Dorsolateral prefrontal cortex (tissue), 122 donors: ENCODE measurements at places on chromosomes 2 and 18.

GRCh38 chr2:144224472-144224871, 295.4 kb downstream of the ZEB2 start:
- DNase-seq, result no peak

DNA sequence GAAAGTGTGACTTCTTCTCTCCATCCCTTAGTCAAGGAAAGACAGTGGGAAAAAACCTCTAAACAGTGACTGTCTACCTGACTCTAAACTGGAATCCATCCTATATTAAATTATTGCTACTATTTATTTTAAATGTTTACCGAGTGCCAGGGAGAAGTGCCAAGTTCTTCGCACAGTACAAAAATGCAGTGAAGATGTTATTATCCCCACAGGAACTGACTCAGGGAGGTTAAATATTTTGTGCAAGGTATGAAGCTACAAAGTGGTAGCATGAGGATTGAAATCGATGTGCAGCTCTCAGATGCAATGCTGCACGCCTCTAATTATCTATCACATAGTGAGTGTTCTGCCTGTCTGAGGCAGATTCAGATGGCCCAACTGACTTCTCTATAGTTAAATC, 91.1 kb downstream of the MEP1B start:
- no peak for DNase-seq

GRCh38 chr2:127568128-127568527, 32.6 kb downstream of the MYO7B start:
- DNase-seq, result no peak

- DNase-seq, result no peak
Observed at GRCh38 chr18:64091526-64091925, 57.4 kb downstream of the LINC00305 start.
